ENCODE measurements at places on chromosomes 5 and 9.

DNA sequence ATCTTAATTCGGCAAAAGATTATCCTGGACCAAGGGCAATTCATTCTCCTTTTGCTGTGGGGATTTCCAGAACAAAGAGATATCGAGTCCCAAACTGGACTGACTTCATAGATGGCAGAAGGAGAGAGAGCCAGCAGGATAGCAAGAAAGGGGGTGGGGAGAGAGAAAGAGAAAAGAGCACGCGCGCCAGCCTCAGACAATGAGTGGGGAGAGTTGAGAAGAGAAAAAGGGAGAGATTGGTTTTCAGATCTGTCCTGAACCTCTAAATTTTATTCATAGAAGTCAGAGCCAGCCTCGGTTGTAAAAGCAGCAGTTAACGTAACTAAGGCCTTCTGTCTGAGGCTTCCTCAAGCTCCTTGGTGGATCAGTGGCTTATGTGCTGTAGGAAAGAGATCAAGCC is 55.3 kb upstream of the ALDH1B1 start:
- no peak for DNase-seq

GRCh38 chr9:32455738-32456137 is 70.3 kb downstream of the RIGI start:
- no peak for DNase-seq

GRCh38 chr5:147601652-147602051 is 91.8 kb upstream of the DPYSL3 start:
- DNase-seq = no peak

DNA sequence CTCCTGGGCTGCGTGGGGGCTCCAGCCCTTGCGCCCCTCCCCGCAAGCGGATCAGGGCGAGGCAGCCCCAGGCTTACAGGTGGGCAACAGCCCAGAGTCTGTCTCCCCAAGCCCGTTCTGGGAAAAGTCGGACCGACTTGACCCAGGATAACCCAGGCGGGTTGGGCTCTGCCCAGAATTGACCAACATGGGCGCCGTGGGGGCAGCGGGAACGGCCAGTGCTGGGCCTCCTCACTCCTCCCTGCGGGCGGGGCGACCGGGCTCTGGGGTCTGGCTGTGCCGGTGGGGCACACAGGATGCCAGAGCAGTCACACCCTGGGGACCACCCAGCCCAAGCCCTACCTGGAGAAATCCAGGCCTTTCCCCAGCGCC is 15.3 kb upstream of the SYNPO start:
- no peak for DNase-seq

GRCh38 chr9:76462126-76462525 is 3.1 kb downstream of the GCNT1 start:
- DNase-seq = no peak

DNA sequence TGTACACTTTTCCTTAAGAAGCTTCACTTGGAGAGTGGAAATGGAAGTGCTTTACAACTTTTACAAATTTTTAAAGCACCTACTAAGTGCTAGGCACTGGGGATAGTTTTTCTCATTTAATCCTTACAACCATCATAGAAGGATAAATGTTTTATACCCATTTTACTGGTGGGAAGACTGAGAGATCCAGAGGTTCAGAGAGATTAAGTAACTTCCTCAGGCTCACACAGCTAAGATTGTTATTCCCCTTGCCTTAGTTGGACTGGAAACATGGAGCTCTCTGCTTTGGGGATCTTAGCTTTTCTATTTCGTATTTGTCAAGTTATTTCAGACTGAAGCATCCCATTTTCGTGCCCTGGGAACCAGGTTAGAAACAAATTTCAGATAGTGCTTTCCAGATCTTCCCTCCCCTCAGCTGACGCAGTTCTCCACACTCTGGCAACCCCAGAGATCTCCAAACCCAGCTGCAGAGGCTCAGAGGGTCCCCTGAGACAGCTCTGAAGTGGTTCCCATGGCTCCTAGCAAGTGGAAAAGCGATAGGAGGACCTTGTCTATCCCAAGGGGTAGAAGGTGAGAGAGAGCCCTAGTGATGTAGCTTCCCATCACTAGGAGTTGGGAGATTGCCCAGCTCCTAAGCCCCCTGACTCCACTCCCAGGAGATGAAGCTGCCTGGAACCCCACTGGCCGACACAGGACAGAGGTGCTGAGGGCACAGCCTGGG is 16.2 kb upstream of the GABBR2 start:
- no peak for DNase-seq

DNA sequence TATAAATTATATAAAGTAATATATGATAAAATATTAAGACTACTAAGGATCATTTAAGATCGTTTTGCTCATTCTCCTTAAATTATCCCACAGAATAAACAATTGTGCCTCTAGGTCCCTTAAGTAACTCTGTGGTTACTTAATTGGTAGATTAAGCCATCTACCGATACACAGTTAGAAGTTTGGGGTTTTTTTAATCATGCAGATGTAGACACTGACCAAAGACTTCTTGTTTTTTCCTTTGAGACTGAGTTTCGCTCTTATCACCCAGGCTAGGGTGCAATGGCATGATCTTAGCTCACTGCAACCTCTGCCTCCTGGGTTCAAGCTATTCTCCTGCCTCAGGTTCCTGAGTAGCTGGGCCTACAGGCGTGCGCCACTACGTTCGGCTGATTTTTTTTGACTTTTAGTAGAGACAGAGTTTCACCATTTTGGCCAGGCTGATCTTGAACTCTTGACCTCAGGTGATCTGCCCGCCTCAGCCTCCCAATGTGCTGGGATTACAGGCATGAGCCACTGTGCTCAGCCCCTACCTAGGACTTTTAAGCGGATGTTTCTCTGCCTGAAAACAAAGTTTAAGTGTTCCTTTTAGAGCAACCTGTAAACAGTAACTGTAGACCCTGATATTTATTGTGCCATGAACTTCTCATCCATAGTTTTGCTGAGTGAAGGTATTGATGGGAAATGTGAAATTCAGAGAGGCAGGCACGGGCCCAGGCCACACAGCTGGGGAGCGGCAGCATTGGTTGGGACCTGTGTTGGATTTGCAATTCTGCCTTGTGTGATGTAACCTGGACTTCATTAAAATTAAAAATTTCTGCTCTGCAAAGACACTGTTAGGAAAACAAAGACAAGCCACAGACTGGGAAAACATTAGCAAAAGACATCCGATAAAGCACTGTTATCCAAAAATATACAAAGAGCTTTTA is 11.6 kb downstream of the CEL start:
- no peak for DNase-seq

DNA sequence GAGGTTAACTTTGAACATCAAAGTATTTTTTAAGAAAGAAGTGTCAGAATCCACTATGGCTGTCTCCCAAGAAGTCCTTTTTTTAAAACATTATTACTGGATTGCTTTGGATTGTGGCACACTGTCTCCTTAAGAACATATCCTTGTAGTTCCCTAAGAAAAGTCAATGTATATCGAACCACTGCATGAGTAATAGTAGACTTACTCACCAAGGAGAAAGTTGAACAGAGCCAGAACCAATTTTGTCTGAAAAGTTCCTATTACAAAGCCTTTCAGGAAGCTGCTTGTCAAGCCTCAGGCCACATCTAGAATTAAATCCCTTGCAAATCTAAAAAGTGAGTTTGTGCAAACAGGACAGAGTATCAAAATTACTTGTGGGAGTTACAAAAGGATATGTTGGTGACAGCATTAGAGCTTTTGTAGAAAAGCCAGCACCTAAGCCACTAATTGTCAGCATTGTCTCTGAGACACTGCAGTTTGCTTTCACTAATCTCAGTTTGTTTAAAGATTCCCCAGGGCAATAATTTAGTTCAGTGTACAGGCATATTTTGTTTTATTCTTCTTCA is 195.4 kb downstream of the MPDZ start:
- DNase-seq = no peak

- DNase-seq = no peak
Measured at GRCh38 chr5:132005591-132005990, 5.9 kb downstream of the ACSL6 start.

DNA sequence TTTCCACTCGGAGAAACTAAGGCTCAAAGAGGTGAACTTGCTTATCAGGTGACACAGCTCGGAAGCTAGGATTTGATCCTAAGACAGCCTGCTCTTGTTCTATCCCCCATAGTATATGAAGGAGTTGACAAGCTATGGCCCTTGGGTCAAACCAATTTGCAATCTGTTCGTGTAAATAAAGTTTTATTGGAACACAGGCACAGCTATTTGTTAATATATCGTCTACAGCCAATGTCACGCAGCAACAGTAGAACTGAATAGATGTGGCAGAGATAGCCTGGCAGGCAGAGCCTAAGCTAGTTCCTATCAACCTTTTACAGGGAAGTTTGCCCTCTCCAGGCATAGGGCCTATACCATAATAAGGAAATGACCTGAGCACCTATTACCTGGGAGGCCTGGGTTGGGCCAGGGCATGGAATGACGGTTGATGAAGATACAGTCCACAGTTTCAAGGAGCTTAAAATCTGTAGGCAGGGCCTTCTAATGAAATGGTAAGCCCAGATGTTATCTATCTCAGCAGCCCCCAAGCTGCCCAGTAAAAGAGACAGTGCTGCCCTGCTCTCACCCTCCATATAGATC is 179.0 kb downstream of the TTLL11 start:
- DNase-seq = no peak

GRCh38 chr9:14941501-14942405 is 31.5 kb upstream of the FREM1 start:
- DNase-seq = no peak

DNA sequence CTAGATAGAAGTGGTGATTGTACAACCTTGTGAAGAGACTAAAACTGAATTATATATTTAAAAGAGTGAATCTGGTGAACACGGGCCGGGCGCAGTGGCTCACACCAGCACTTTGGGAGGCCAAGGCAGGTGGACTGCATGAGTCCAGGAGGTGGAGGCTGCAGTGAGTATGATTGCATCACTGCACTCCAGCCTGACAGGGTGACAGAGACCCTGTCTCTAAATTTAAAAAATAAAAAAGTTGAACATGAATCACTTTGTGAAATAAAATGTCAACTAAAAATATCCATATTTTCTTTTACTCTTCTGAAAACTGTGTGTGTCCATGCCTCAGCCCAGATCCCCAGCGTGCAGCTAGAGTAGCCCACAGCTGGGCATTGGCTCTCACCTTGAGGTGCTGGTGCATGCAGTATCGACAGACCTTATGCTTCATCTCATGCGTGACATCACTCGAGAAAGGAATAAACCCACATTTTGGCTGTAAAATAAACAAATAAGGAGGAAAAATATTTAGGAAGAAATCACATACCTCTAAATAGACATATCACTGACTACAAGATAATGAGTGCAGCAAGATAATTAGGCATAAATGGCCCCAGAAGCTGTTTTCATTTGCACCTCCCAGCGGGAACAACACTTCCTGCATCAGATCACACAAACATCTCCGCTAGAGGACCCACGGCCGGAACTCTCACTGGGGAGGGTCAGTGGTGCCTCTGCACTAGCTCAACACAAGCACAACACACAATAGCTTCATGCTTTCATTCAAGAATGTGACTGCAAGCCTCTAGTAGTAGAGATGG is 22.1 kb downstream of the IPPK start:
- no peak for DNase-seq

DNA sequence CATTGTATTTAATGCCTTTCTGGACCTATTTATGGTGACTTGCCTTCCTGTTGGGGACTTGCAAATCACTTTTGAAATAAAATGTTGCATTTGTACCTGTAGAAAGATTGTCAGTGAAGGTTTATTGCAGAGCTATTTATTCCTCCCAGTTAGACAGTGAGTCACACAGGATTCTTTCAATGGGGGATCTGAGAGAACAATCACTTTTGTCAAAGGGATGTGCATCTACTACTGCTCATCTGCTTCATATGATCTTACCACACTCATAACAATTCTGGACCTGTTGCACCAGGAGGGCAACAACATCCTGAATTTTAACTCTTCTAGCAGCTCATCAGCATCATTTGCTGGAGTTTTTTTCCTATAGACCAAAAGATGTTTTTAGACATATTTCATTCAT is 66.8 kb downstream of the FBXL7 start:
- no peak for DNase-seq

DNA sequence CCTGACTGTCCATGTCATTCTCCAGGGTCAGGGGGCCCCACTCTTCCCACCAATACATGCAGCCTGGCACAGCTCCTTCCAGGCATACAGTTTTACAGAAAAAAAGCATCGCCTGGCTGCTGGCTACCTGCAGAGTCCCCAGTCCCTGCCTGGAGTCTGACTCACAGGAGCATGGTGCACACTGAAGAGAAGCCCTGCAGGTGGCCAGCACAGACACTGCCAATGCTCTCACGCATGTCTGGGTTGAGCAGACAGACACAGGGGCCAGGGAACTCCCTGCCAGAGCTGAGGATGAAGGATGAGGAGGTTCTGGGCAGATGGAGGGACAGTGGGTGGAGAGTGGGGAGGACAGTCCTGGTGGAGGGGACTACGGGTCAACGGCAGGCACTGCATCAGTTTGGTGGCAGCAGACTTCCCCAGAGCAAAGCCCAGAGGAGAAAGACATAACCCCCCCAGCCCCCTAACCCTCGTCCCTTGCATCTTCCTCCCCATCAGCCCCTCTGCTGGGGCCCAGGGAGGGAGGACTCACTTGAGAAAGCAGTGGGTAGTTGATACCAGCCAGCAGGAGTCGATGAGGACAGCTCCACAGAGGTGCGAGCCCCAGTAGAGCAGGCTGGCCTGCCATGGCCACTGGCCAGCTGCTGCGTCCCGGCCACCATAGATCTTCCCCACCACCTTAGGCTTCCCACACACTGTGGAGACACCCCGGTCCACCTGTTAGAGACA is 72.9 kb upstream of the SPTLC1 start:
- no peak for DNase-seq

DNA sequence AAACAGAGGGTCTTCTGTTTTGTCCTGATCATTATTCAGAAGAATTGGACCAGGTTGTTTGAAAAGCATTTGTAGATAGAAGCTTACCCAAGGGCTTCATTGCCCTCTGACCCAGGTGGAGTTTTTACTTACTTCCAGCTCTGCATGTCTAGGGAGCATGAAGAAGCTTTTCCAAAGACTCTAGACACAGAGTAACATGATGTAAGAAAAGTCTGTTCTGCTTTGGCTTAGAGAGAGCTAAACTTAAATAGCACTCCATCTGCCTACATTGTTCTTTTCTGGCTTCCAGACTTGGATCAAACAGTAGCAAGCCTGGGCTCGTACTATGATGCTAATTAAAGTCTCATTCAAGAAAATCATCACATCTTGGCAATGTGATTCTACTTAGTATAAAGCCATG is 112.1 kb downstream of the SNCAIP start:
- no peak for DNase-seq

DNA sequence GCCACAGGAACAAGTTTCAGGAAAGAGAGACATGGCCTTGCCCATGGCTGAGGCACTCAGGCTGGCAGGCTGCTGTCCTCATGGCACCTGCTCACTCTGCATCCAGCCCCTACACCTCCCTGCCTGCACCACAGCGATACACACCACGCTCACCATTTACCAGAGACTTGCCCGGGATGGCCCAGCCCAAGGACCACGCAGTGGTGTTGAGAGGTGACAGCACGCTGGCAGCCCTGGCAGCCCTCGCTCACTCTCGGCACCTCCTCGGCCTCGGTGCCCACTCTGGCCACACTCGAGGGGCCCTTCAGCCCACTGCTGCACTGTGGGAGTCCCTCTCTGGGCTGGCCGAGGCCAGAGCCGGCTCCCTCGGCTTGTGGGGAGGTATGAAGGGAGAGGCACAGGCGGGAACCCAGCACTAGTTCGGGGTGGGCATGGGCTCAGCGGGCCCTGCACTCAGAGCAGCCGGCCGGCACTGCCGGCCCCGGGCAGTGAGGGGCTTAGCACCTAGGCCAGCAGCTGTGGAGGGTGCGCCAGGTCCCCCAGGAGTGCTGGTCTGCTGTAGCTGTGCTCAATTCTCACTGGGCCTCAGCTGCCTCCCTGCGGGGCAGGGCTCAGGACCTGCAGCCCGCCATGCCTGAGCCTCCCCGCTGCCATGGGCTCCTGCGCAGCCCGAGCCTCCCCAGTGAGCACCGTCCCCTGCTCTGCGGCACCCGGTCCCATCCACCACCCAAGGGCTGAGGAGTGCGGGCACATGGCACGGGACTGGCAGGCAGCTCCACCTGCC is 20.3 kb downstream of the ZDHHC11B start:
- no peak for DNase-seq
